Psoas muscle (tissue), 8 donors: ENCODE measurements at places on chromosomes 6 and 20.

- no peak for DNase-seq
Measured at GRCh38 chr6:116019428-116019827, 41.3 kb downstream of the FRK start.

DNA sequence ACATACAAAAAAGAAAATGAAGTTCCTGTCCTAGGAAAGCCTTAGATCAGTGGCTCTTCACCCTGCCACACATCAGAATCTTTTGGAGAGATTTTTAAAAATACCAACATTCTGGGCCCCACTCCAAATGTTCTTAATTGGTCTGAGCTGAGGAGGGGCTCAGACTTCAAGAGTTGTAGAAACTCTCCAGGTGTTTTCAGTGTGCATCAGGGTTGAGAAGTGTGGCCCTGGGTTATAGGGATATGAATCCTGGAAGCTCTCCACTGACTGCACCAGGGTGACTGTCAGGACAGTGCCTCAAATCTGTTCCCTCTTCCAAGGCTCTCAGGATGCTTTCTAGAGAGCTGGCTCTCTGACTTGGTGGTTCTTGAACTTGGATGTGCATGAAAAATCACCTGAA is 5.5 kb upstream of the MYLK2 start:
- no peak for DNase-seq

DNA sequence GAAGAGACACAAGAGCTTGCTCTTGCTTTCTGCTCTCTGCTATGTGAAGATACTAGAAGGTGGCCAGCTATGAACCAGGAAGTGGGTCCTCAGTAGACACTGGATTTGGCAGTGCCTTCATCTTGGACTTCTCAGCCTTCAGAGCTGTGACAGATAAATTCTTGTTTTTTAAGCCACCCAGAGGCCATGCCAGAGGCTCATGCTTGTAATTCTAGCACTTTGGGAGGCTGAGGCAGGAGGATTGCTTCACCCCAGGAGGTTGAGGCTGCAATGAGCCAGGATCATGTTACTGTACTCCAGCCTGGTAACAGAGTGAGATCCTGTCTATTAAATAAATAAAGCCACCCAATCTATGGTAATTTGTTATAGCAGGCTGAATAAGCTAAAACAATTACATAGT is 185.5 kb upstream of the SALL4 start:
- DNase-seq: no peak

DNA sequence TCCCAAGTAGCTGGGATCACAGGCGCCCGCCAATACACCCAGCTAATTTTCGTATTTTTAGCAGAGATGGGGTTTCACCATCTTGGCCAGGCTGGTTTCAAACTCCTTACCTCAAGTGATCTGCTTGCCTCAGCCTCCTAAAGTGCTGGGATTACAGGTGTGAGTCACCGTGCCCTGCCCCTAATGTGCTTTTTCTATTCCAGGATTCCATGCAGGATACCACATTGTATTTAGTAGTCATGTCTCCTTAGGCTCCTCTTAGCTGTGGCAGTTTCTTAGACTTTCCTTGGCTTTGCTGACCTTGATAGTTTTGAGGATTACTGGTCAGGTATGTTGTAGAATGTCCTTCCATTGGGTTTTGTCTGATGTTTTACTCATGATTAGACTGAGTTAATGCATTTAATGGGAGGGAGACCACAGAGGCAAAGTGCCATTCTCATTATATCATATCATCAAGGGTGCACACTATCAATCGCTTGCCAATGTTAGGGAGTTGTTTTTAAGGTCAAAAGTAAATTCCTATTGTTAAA is 39.6 kb upstream of the TNFAIP3 start:
- DNase-seq: no peak
